ENCODE measurements at places on chromosomes 3 and 15.

DNA sequence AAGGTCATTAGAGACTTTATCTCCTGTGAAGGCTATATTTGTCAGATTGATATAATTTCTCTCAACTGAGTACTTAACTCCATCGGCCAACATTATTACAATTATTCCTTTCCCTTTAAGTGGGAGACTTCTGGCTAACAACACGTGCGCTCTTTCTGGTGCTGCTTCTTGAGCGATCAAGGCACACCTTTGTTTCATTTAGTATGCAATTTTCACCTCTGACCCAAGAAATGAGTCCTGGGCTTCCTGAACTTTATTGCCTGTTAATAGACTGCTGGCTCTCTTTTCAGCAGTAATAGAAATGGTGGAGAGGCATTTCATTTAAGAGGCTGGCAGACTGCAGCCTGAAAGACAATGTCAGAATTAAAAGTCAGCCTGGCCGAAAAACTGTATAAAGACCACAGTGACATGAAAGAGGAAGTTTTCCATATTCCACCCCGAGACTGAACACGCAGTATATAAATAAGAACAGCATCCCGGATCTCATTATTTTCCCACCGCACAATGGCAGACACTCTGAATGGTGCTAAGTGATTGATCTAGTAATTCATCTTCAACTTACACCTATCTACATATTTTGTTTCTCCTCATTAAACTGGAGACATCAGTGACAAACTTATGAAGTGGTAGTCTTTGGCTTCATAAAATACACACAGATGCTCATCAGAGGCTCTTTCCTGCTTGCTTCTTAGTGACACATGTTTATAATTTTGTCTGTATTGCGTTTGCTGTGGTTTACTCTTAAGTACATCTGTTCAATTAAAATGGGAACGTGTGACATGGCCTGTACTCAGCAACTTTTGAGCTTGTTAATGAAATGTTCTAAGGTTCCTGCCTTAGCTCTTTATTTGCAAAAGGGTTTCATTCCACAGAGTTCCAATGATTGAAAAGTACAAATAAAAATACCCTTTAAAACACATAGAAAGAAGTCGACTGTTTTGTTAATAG lies 299.9 kb downstream of the MECOM start:
- no peak for DNase-seq

DNA sequence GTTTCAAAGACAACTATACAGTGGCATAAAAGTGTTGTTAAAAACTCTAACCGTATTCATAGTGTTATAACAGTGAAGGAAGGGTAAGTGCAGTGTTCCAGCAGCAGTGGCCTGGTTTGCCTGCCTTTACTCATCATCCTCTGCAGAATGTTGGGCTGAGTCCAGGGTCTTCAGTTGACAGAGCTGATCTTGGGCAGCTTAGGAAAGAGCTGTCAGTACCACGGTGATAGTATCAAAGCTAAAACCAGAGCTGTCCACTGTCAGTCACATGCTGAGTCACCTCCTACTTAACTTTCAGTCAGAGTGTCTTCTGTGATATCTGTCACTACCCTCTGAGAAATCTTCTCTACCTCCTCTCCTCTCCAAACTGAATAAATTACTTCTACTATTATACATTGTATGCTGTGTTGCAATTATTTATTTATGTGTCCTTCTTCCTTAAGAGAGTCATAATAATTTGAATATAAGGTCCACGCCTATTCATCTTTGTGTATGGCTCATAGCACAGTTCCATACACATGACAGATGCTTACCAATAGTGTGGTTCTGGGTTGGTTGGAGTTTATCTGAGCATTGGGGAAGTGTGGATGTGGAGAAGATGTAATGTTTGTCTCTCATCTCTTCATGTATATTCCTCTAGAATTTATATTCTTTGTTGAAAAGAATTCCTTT lies 242.1 kb downstream of the ZIC1 start:
- DNase-seq, result no peak

DNA sequence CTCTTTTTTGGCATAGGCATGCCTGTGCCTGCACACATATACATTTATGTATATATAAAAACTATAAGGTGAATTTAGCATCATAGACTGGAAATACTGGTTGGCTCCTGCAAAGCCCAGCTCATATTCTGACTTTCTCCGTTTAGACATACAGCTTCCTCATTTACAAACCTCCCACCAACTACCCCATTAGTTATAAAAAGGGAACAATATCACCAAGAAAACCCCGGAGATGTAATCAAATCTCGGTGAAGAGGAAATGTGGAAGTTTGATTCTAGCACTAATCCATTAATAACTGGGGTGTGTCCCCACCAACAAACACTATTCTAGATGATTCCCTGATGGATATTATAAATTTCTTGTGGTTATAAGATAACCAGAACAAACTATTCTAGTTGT lies 517.7 kb upstream of the TBL1XR1 start:
- no peak for DNase-seq

GRCh38 chr3:42486814-42487565 lies 15.5 kb upstream of the VIPR1 start:
- no peak for DNase-seq

DNA sequence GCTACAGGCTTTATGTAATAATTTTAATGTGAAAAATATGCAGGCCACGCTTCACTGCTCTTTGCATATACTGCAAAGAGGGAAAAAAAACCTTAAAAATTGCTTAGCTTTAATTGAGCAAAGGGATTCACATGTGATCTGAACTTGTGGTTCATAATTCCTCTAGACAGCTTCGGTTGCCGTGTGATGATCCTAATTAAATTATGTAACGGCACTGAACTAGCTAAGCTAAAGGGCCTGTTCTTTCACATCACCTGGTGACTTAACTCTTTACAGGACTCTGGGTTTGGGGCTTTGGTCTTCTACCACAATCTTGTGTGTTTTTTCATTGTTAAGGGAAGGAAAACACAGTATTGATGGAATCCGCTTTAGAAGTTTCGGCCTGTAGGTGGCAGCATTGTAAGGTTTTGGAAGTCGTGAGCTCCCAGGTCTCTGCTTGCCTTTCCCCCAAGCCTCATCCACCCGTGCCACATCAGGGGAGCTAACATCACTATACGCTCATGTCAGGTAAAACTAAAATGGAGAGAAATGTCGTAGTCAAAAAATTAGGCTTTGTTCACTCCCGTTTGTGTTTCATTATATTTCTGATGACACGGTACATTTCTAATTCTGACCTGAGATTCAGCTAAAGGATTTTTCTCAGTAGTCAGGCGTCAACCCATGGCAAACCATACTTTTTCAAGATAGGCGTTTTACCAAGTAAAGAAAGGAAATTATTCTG lies 205.6 kb upstream of the DPH6 start:
- DNase-seq, result peak; percentile 50

DNA sequence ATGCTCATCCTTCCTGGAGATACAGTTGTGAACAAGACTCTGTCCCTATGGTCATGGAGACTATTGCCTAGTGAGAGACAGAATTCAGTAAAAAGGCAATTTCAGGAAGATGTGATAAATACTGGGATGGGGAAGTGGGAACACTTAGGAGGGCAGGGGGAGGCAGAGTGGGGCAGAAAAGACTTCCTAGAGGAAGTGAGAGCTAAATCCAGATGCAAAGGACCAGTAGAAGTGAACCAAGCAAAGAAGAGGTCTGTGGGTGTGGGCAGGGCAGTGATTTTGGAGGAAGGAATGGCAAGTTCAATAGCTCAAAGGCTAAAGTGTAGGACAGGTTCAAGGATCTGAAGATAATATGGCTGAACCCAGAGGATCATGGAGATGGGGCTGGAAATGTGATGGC lies 68.9 kb downstream of the CD200R1L start:
- DNase-seq, result no peak

- no peak for DNase-seq
These were observed 83.7 kb downstream of the ADAMTS7 start for GRCh38 chr15:78727561-78727960.

- DNase-seq, result peak; percentile 46
These were observed 58.8 kb downstream of the CLASP2 start for GRCh38 chr3:33658991-33659848.

DNA sequence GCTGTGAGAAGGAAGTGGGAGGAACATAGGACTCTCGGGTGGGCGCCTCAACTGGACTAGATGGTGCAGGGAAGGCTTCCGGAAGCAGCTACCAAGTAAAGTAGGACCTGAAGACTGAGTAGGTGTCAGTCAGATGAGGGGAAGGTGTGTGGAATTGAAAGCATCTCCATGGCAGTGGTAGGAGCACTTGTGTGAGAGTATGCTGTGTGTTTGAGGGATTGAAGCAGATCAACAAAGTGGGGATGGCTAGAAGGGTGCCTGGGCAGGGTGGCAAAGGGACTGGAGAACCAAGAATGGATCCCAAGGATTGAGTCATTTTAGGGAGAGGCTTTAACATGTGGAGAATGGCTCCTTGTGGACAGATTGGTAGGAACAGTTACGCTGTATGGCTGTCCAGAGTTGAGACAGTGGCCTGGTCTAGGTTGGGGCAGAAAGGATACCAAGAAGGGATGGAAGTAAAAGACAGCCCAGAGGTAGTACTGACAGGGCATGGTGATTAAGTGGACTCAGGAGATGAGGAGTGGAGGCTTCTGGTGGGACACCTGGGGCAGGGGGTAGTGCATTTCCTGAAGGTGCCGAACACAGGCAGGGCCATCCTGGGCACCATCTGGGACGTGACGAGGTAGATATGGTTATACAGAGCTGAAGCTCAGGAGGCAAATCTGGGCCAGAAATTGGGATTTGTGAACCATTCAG lies 1.5 kb downstream of the UQCC5 start:
- no peak for DNase-seq

DNA sequence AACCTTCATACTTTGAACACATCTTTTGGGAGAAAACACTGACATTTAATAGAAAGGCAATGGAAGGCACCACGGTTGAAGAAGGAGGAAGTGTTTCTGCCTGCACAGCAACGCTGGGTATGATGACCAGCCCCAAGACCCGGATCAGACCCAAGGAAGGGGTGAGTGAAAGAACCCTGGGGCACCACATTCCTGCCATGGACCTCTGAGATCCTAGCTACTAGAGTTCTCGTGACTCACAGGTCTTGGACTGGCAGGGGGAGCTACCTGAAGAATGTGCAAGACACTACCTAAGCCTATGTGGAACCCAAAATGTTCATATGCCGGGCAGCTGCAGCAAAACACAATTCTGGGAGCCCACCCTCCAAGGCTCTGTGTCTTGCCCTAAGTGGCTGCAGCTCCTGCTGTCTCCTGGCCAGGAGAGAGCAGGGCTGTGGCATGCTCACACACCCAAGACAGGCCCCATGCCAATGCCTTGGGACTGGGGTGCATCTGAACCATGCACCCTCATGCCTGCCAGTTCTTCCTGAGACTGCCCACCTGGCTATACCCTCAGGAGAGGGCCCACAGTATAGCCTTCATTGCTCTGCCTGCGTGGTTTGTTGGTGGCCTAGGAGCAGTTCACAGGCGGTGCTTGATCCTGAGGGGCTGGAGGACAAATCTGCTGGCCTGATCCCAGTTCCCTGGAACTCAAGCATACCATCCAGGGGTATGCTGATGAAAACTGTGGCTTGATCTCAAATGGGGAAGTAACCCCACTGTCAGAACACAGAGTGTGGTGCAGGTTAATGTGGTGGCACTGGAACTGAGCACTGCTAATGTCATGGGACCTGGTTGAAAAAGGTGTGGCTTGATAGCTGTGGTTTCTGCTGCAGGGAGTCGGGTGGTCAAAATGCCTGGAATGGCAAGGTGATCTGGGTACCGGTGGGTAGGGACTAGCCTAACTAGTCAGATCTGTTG lies 353.3 kb upstream of the ARHGEF26 start:
- DNase-seq, result no peak

GRCh38 chr15:57457726-57458125 lies 81.4 kb downstream of the CGNL1 start:
- DNase-seq, result no peak

Data from NCI-H2107 (cell line).